SW 1271 (cell line): ENCODE measurements at places on chromosomes 4 and X.

GRCh38 chr4:91111556-91111955 lies 984.4 kb downstream of the CCSER1 start:
- DNase-seq, result no peak

GRCh38 chr4:62135565-62136156 lies 935.5 kb downstream of the ADGRL3 start:
- DNase-seq, result no peak

DNA sequence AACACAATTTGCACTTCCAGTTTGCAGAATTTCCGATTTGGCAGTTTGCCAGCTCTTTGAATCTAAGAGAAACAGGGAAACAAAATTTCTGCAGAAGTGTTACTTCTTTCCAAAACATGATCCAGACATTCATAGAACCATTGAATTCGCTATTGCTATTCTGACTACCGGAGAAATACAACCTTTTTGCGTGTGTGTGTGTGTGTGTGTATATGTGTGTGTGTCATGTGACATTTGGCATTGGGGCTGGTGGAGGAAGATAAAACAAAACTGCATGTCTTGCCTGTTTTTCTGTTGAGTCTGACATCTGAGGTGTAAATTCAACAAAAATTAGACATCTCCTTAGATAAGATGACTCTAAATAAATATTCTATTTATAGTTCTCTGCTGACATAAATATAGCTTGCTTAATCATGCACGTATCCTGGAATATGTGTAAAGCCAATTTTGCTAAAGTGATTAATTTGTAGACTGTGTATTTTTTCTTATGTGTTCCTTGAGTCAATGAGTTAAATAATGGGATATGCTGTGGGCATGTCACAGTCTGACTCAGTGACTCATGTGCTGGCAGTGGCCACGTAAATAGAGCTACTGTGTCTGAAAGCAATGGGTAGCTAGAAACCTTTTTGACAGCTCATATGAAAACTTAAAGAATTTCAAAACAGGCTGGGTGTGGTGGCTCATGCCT lies 98.9 kb downstream of the HPGD start:
- DNase-seq, result peak; percentile 20

- DNase-seq, result no peak
Measured at GRCh38 chr4:104425948-104426347, 68.7 kb downstream of the CXXC4 start.

DNA sequence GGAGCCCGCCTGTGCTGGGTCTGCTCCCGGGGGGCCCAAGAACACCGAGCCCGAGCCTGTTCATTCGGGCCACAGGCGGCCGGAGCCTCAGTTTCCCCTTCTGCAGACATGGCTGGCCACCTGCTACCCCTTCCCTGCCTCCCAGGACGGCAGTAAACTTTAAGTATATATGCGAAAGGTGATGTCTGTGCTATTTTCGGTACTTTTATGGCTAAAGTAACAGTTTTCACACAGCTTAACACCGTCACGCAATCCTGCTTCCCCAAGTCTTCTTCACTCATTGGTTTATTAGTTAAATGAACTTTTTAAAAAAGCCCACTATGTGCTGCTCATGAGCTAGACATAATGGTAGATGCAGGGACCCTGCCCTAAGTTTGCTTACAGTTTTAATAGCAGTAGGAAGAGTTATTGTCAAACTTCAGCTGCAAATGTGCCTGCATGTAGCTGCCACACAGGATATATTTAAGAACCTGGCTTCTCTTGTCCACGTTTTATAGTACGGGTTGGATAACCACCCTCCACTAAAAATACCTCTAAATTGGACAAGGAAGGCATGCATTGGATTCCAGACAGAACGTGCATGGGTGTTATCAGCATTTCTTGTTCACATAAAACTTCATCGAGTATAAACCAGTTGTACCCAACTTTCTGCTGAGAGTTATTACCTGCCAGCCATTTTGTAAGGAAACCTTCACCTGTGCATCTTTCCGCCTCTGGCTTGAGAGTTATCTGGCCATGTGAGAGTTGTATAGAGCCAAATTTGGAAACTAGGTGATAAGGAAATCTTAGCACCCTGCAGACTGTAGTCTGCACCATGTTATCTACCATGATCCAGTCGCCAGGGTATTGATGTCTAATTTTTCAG lies 741 bp downstream of the ANAPC4 start:
- DNase-seq, result no peak

GRCh38 chrX:149161435-149162088 lies 343.5 kb downstream of the IDS start:
- no peak for DNase-seq

GRCh38 chr4:144531841-144532240 lies 114.1 kb upstream of the HHIP start:
- no peak for DNase-seq

GRCh38 chrX:3504916-3505315 lies 158.5 kb upstream of the MXRA5 start:
- DNase-seq, result no peak

GRCh38 chr4:130393642-130394041 lies 1297.7 kb downstream of the C4orf33 start:
- no peak for DNase-seq

GRCh38 chrX:119238557-119238956 lies 2.5 kb downstream of the PGRMC1 start:
- no peak for DNase-seq

- DNase-seq, result no peak
Measured at GRCh38 chrX:259692-260355, 21.4 kb upstream of the PLCXD1 start.

- no peak for DNase-seq
Measured at GRCh38 chrX:132908891-132909290, 49.5 kb downstream of the HS6ST2 start.

DNA sequence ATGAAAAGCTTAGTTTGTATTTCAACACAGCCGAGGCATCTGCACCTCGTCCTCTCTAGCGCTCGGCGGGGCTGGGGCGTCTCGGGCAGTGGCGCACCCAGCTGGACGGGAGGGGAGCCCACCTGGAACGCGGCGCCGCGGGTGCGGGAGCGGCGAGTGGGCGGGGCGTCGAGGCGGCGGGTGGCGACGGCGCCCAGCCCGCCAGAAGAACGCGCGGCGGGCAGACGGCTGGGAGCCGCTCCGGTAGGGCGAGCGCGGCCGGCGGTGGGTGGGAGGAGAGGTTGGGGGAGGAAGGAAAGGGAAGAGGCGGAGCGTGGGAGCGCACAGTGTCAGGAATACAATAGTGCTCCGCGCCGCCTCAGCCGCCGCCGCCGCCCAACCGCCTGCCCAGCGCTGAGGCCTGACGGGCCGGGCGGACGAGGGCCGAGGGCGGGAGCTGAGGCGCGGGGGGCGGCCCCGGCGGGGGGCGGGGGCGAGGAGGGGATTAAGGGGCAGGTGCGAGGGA lies at the start of gene JADE3:
Gene JADE3, plus strand, starts transcription at position 324 of the 505 bp plus-strand sequence. CDS start 72,474 bp downstream, outside the sequence.
- DNase-seq, result peak; percentile 6

DNA sequence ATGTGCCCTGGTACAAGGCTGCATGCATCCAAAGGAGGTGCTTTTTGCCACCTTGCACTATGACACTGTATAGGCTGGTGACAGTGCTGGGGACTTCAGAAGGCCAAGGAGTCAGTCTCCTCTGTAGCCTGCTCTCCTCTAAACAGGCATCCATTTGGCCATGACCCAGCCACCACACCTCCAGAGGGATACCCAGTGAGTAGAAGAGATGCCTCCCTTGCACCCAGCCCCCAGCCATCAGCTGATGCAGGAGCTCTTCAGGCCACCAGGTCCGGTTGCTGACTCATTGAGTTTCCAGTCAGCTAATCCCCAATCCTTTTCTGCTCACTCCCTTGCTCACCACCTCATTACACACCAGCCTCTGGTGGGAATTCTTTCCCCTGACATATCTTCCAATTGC lies 99.8 kb downstream of the PJA1 start:
- DNase-seq, result no peak

- DNase-seq, result no peak
Measured at GRCh38 chr4:112184438-112184837, 39.2 kb downstream of the FAM241A start.

DNA sequence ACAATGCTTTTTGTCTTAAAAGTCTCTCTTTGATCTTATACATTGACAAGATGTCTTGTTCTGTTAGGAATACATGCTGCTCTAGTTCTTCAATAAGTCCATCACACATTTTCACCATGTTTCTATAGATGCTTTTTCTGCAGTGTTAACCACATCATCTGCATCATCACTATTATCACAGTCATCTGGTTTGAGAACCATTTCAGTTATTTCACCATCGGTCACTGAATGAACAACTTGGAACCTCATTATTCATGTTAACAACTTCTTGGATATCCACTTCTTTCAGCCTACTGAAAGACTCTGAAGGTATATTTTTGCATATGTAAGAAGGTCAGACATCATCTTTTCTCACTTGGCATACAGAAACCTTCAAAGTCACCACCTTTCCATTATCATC lies 975.2 kb downstream of the STIM2 start:
- DNase-seq, result no peak

DNA sequence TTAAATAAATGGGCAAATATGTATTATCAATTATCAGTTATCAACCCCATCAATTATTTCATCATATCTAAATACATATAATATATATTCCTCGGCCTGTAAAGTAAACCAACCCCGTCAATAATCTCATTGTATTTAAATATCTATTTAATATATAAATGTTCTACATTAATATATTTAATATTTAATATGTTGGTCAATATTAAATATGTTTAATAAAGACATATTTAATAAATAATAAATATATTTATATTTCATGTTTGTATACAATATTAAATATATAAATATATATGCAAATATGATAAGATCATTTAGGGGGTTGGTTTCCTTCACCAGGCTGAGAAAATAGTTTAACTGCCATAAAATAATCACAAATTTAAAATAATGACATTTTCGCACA lies 6.4 kb upstream of the TMEM144 start:
- no peak for DNase-seq

GRCh38 chr4:39617534-39617933 lies 21.1 kb downstream of the SMIM14 start:
- no peak for DNase-seq

DNA sequence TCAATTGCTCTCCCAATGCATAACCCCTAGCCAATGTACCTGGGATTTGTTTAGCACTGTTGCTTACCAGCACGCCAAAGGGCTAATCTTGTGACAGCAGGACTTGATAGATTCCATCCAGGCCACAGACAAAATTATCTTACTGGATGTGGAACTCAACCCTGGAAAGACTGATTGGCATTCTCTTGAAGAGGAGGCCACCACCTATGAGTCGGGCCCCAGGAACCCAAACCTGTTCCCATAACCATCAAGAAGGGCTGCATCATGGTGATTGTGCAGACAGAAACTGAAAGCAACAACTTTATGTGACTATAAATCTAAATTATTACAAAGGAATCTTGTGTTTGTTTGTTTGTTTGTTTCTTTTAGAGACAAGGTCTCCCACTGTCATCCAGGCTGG lies 19.9 kb upstream of the TMEM255A start:
- DNase-seq, result no peak

DNA sequence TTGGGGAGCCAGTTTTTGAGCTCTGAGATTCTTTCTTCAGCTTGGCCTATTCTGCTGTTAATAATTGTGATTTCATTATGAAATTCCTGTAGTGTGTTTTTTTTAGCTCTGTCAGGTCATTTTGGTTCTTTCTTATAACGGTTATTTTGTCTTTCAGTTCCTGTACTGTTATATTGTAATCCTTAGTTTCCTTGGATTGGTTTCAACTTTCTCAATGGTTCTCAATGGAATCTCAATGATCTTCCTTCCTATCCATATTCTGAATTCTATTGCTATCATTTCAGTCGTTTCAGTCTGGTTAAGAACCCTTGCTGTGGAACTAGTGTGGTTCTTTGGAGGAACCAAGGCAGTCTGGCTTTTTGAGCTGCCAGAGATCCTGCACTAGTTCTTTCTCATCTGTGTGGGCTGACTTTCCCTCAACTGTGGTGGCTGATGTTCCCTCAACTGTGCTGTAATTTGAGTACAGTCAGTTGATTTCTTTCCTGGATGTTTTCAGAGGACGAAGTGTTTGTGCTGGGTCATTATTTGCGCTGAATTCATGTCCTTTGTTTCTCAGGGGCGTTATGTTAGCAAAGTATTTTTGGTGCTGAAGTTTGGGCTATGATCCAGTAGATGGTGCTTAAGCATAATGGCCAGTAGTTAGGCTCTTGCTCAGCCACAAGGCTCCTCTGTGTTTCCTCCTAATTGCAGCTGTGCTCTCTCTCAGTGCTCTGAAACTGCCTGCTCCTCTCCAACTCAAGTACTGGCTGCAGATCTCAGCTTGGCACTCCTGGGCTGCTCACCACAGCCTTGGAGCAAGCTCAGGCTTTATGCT lies 27.5 kb downstream of the ENPEP start:
- no peak for DNase-seq

- no peak for DNase-seq
Measured at GRCh38 chr4:153438916-153439756, 27.0 kb upstream of the TMEM131L start.

- DNase-seq, result no peak
Measured at GRCh38 chr4:105952591-105952990, 57.3 kb downstream of the NPNT start.

- no peak for DNase-seq
Measured at GRCh38 chr4:130747842-130748241, 1651.9 kb downstream of the C4orf33 start.

DNA sequence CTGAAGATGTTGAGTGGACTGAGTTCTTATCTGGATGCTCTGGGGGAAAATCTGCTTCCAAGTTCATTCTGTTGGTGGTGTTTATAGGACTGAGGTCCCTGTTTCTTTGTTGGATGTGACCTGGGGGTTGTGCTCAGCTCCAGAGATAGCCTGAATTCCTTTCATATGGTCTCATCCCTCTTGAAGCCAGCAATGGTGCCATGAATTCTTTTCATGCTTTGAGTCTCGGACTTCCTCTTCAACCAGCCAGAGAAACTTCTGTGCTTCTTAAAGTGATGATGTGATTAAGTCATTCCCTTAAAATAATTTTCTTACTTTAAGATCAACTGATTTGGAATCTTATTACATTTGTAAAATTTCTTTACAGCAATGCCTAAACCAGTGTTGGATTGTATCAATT lies 233.8 kb upstream of the UGT8 start:
- peak; percentile 17 for DNase-seq

DNA sequence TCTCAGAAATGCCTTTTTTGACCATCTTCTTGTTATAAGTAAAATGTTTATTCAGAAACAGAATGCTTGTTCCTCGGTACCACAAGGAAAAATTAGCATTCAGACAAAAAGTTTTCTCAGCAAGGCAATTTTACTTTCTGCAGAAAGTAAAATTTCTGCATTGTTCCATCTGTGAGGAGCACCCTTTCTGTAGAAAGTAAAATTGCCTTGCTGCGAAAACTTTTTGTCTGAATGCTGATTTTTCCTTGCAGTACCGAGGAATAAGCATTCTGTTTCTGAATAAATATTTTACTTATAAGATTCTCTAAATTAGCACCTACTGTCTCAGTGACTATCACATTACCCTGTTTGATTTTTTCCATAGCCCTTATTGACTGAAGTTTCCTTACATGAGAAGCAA lies 24.8 kb downstream of the ITGB1BP2 start:
- no peak for DNase-seq
